ENCODE measurements at places on chromosomes 6 and 20.

- DNase-seq = no peak
These were observed 43.2 kb downstream of the ELMO2 start for GRCh38 chr20:46362921-46363867.

- DNase-seq = no peak
These were observed 461.1 kb downstream of the MMUT start for GRCh38 chr6:49001856-49002541.

- DNase-seq = no peak
These were observed 163.5 kb upstream of the MANEA start for GRCh38 chr6:95413789-95414188.

DNA sequence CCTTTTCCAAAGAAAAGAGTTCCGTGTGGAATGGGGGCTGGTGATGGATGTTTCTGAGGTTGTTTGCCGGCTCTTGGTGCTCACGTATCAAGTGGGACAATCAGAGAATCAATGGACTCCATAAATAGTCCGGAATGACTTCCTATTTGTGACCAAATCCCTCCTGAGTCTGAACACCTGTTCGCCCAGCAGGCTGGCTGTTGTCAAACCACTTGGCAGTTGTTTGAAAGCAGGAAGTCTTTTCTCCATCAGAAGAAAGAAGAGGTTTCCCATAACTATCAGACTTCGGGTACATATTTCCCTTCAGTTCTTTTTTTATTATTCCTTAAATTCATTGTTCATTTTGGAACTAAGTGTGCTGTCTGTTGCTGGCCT, 154.7 kb upstream of the RIN2 start:
- DNase-seq = no peak

GRCh38 chr6:7048894-7049293, 58.9 kb upstream of the RREB1 start:
- DNase-seq = no peak

GRCh38 chr6:1082285-1082935, 229.5 kb upstream of the FOXQ1 start:
- DNase-seq = no peak

DNA sequence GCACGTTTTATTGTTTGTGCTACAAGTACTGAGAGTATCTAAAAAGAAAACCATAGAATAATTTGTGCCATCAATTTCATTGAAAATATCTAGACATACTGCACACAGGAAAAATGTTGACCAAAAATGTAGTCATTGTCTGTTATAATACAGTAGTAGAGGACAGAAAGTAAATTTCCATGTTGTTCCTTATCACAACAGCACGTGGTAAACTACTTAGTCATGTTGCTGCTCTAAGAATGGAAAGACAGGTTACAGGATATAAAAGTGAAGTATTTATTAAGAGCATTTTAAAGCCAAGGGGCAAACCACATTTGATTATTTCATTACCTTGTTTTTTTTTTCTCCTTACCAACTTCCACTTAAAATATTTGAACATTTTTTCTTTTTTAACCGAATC, 89.0 kb upstream of the CEP85L start:
- DNase-seq = no peak

GRCh38 chr6:54618572-54618971, 228.0 kb upstream of the FAM83B start:
- DNase-seq = no peak
